ENCODE measurements at places on chromosomes 1 and 21. TPM values are rescaled to one million over a fixed set of nuclear protein-coding genes. Genes with fewer than 3 reads are reported as not detected.

GRCh38 chr1:83741348-83741747 lies 257.6 kb downstream of the TTLL7 start:
- no peak for DNase-seq

DNA sequence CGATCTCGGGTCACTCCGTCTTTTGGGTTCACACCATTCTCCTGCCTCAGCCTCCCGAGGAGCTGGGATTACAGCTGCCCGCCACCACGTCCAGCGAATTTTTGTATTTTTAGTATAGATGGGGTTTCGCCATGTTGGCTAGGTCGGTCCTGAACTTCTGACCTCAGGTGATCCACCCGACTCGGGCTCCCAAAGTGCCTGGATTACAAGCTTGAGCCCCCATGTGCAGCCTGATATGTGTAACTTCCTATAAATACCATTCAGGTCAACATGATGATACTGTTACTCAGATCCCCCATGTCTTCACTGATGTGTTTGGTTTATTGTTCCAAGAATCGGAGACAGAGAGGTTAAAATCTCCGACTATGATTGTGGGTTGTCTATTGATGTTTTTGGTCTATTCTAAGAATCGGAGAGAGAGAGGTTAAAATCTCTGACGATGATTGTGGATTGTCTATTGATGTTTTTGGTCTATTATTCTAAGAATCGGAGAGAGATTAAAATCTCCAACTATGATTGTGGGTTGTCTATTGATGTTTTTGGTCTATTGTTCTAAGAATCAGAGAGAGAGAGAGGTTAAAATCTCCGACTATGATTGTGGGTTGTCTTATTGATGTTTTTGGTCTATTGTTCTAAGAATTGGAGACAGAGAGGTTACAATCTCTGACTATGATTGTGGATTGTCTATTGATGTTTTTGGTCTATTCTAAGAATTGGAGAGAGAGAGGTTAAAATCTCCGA lies 17.0 kb downstream of the C1orf159 start:
- no peak for DNase-seq

Gene OR2W3
- not detected for total RNA-seq

- DNase-seq = peak; percentile 12
These were observed 84.5 kb downstream of the CC2D1B start for GRCh38 chr1:52281518-52281917.

DNA sequence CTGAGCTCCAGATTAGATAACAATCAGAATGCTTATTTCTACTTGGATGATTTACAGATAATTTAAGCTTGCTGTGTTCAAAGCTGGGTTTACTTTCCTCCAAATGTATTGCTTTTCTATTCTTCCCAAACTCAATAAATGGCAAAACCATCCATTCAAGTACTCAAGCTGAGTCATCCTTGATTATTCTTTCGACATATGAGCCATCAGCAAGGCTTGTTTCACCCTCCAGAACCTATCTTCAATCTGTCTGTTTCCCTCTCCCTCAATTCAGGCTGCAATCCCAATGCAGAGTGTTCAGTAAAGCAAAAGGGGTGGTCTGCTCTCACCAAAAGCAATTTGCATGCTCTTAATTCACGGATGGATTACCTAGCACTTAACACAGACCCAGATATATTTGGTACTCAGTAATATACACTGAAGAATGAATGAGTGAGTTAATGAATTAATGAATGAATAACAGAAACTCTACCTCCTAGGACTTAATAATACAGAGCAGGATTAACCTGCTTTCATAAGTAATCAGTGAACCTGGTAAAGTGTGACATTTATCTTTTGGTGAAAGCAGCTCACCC lies 41.9 kb downstream of the DDR2 start:
- peak; percentile 28 for DNase-seq

Gene MFAP2
- total RNA-seq = 7.9 TPM

Gene PDE4B
- total RNA-seq = not detected

DNA sequence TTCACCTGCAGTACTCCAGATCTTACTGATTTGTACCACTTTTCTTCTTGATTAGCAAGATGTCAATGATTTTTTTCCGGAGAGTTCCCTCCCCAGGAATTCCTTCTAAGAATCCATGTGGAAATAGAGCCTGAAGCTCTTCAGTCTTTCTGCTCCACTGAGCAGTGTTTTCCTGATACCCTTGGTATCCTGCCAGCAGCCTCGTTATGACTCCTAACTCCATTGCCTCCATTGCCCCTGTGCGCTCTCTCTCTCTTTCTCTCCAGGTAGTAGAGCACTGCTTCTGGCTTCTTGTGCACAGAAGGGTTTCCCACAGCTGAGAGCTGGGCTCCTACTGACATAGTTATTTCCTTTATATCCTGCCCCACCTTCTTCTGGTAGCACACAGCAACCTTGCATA lies 12.2 kb downstream of the UBE2U start:
- no peak for DNase-seq

DNA sequence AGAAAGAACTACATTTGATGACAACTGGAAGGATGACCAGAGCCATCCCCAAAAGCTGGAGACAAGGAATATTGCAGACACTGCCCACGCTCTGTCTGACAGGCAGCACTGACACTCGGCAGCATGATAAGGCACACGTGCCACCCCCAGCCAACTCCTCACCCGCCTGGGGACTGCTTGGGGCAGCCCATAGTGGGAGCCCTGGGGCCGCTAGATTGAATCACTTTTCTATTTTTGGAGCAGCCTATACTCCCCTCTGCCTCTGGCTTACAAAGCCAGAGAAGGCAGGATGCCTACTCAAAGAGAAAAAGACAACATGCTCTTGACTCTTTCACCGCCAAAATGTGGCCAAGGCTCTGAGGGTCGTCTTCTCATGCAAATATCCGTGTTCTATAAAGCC lies 1.3 kb downstream of the SMG5 start:
- DNase-seq = no peak

- DNase-seq = no peak
These were observed 102.7 kb upstream of the DPH5 start for GRCh38 chr1:101128211-101128727.

DNA sequence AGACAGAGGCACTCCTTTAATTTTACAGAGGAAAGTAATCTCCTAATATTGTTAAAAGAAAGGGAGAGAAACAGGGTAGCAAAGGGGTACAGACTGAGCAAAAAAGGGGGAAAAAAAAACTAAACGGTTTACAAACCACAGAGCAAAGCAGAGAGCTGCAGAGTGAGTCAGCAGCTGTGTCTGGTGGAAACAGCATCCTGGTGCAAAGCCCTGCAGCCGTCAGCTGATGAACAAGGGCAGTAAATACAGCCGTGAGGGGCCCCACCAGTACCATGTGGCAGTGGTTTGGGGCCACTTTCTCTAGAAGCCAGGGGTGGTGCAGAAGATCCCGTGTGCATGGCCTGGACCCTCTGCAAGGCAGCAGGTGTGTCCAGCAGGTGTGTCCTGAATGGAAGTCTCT lies 111.3 kb downstream of the ERG start:
- DNase-seq = peak; percentile 12

Gene KIF2C
- 0.79 TPM for total RNA-seq

Measured in bronchial epithelial cell (primary cell).